ENCODE measurements at places on chromosomes 6 and 20.

DNA sequence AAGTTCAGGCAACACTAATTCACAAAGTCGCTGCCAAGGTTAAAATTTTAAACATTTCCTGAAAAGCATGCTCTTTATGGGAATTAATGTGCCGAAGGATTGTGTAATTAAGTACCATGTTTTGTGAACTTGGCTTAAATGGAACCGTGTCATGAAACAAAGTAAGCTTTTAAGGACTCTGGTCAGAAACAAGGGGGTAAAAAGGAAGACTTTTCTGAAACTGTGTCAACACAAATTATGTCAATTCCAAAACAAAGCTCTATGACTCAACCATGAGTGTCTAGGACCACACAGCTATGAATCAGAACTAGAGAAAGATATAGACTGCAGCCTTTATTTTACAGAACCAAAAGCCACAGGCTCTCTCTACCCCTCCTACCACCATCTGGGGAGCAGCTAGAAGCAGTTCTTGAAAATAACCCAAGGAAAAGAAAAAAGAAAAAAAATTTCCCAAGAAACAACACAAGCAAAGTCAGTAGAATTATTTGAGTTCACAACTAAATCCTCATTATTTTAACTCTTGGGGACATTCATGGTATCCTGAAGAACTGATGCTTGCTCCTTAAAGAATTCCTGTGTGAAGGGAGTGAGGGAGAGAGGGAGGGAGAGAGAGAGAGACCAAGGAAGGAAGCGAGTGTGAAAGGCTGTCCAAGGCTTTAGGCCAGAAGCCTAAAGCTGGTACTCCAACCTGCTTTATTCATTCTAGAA lies 81.9 kb downstream of the ZMYND8 start:
- peak; percentile 96 for DNase-seq

GRCh38 chr6:40588480-40588879 lies 1.3 kb upstream of the LRFN2 start:
- DNase-seq, result no peak

GRCh38 chr6:42179945-42180313 lies 6.8 kb downstream of the GUCA1A start:
- DNase-seq, result no peak

DNA sequence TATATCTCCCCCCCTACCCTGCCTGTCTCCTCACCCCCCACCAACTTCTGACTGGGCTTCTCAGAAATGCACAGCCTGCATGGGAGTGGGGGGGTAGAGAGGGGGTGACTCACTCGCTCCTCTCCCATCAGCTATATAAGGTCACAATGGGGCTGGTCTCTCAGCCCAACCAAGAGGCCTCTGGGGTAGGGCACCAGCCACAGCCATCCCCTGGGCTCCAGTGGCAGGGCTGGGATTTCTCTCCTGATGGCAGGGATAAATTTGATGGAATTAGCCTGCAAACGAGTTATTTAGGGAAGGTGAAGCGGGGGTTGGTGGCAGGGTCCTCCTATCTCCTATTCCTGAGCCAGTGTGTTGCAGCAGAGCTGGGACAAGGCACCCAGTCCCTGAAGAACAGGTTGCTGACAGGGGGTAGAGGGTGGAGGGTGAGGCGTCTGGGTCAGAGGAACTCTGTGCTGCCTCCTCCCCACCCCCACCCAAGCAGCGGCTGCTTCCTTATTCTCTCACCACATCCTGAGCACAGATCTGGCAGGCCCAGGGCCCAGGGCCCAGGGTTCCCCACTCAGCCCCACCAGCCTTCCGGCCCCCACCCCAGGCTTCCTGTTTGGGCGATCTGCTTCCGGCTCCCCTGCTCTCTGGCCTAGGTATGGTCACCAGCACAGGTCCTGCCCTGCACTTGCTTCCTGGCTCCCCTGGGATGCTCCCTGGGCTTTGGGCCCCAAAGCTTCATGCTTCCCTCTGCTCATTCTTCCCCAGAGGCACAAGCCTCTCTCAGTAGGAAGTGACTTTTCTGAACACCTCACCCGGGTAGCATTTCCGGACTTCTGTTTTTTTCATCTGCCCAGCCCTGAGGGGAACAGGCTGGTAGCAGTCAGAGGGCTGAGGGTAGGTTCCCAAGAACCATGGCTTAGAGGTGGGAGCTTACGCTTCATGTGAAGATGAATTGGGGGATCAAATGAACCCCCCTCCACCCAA lies 4.0 kb downstream of the PPP1R18 start:
- DNase-seq, result peak; percentile 93

- no peak for DNase-seq
These were observed 6.2 kb downstream of the BMP7 start for GRCh38 chr20:57259938-57260921.

GRCh38 chr6:53634184-53634631 lies 31.3 kb downstream of the KLHL31 start:
- DNase-seq, result no peak

- no peak for DNase-seq
These were observed 18.0 kb downstream of the SMAP1 start for GRCh38 chr6:70685494-70686180.

- DNase-seq, result no peak
These were observed 210.1 kb upstream of the CNR1 start for GRCh38 chr6:88376197-88376596.

DNA sequence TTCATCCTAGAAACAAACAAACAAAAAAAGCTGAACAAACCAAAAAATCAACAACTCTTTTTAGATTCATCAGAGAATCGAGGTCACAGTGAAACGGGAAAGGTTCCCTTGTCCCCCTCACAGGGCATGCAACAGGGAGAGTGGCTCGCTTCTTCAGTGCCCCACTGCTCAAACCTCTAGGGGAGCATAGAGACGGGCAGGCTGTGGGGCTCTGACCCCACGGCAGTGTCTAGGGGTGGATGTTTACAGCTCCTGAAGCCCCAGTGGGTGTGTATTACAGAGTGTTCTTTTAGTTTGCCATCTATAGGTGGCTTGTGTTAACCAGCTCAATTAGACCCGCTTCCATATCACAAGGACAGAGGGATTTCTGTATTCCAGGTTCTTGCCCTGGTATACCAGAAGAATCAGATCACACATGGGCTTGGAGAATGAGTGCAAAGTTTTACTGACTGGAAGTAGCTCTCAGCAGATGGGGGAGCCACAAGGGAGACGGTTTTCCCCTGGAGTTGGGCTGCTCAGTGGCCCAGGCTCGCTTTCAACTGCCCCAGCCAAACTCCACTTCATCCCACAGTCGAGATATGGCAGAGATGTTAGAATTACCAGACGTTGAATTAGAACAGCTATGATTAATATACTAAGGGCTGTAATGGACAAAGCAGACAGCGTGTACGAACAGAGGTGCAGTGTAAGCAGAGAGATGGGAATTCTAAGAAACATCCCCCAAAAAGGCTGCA lies 192.6 kb upstream of the CST7 start:
- DNase-seq, result no peak
